ENCODE measurements at places on chromosomes 16 and 17.

DNA sequence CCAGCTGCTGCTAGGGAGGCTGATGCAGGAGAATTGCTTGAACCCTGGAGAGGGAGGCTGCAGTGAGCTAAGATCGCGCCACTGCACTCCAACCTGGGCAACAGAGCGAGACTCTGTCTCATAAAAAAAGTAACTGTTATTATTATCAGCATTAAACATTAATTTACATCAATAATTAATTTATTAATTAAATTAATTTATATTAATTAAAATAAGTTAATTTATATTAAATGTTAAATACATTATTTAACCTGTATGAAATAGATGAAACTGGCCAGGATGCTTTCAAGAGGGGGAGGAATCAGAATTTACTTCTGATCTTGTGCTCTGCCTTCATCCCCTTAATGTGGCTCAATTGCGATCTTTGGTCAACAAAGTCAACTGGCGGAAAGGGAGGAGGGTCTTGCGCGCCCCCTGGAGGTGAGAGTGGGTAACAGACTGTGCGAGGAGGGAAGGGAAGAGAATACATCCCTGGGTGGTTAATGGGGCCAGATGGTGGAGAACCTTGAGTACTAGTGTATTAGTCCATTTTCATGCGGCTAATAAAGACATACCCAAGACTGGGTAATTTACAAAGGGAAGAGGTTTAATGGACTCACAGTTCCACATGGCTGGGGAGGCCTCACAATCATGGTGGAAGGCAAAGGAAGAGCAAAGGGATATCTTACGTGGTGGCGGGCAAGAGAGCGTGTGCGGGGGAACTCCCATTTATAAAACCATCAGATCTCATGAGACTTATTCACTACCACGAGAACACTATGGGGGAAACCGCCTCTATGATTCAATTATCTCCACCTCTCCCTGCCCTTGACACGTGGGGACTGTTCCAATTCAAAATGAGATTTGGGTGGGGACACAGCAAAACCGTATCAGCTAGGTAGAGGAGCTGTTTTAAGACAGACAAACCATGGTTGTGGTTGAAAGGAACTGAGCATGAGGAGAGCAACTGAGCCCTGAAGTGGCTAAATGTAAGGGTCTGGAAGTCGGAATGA lies 15.7 kb upstream of the CPPED1 start:
- DNase-seq = peak; percentile 11

DNA sequence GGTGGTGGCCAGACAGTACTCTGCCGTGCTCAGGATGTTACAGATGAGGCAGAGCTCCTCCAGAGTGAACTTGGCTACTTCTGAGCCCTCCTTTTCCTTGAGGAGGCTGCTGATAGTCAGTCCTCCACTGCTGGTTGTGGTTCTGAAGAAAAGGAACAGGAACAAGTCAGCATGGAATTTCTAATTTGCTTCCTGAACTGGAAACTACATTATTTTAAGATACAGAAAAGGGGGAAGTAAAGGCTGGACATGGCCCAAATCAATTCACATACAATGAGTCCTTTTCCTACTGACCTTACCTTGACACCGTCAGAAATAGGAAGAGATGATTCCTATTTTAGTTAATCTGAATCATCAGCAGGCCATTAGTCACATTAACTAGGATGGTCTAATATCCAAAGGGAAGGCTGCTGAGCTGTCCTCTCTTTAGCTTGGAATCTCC lies 154.2 kb downstream of the VPS53 start:
- DNase-seq = no peak

DNA sequence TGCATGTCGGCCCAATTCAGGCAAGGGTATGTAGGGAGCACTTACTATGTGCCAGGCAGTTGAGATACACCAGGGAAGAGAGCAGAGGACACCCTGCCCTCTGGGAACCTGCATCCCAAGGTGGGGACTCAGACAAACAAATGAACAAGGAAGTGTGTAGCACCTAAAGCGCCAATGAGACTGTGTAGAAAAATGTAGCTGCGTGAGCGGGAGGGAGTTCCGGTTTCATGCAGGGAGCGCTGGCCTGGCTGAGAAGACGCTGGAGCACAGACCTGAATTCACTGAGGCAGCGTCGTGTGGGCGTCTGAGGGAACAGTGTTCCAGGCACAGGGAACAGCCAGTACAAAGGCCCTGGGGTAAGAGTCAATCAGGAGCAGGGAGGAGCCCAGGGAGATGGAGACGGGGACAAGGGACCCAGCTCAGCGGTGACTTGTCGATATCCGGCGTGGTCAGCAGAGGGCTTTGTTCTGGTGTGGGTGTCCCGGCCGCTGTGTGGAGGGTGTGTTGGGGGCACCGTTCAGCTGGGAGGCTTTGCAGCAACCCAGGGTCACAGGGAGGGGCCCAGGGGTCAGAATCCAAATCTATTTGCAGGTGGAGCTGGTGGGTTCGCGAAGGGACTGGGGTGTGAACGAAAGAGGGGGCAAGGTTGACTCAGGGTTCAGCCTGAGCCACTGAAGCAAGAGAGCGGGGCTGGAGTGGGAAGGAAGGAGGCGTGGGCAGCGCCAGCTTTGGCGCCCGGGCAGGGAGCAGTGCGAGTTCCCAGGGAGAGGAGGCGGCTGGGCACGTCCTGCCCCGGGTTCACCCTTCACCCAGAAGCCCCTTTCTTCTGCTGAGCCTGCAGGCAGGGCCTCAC lies 17.8 kb upstream of the OSGIN1 start:
- DNase-seq = no peak

- no peak for DNase-seq
These were observed 3.3 kb upstream of the TRARG1 start for GRCh38 chr17:1275962-1276736.

DNA sequence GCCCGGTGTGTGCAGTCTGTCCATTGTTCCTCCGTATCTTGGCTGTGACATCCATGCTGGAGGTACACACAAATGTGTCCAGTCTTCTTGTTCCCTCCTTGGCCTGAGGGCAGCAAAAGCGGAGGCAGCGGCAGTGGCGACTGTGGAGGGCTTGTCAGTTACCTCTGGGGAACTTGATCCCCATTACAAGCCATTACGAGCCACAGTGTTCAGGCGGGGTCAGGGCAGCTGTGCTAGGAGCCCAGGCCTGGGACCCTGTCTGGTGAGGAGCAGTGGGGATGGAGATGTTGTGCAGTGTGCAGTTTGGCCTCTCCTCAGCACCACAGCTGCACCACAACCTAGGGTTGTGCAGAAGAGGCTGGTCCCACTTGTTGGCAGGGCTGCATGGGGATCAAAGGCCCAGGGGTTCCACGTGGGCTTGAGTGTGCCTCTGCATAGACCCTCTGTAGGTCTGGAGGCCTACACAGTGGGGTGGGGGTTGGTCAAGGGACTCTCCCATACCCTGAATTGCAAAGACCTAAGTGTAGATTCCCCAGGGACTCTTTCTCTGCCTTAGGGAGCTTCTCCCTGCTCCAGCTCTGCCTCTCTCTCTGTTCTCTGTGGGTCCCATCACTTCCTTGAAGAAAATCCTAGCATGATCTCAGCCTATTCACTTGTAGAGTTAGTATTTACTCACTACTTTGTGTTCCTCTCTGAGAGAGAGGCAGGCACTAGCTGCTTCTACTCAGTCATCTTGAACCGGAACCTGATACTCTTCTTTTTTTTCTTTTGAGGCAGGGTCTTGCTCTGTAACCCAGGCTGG lies 58.8 kb downstream of the SLFN11 start:
- no peak for DNase-seq

DNA sequence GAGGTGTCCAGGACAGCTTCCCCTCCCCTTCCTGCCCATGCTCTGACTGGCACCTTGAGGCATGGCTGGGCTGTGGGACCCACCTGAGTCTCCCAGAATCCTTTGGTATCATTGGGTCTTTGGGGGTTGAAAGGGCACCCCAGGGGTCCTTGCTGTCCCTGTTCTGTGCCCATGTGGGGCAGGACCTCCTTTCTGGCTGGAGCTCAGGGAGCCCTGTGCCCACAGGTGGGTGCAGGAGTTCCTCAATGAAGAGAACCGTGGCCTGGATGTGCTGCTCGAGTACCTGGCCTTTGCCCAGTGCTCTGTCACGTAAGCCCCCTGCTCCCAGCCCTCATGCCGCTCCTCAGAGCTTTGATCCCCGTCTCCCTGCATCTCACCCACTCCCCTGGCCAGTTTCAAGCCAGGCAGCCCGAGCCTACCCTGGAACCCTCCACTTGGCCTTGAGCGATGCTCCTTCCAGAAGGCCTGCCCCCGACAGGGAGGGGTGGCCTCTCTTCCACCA lies 11.8 kb downstream of the FMNL1 start:
- DNase-seq = no peak

DNA sequence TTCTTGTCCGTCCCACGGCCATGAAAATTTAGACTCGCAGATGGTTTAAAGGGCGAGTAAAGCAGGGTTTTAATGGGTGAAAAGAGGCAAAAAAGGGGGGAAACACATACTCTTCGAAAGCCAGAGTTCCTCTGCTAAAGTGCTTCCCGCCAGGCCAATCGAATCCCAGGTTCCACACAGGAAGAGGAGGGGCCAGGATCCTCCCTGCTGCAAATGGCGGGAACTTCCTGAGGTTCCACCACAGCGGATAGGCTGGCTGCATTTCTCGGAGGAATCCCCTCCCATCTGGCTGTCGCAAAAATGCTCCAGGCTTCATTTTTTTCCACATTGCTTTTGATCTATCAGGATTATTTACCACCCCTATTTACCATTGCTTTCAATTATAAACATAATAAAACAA lies 670.1 kb upstream of the CA10 start:
- no peak for DNase-seq

DNA sequence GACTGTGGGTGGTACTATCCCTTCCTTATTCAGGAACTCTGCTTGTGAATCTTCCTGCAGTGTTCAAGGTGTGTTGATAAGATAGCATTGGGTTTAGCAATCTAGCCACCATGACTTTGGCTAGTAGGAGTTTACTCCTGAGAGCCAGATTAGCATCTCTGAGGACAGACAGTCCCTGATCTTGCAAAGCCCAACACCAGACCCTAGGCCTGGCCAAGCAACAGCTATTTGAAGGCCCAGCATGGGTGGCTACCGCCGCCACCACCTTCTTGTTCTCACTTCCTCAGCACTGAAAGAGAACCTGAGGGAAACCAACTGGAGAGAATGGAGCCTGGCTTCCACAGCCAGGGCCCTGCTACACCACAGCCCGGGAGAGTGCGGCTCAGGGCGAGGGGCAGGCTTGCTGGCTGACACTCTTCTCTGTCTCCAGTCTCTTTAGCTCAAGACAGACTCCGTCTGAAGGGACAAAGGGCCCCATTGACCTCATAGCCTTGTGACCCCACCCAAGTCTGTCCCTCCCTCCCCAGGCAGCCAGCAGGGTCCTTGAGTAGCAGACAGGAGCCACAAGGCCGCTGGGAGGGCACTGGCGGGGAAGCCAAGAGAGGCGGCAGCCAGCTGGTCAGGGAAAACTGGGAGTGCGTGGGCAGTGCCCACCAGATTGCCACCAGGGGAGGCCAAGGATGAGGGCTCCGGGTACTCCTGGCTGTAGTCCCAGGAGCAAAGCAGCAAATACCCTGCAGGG lies 10.9 kb upstream of the ARHGAP23 start:
- no peak for DNase-seq

- no peak for DNase-seq
These were observed 75.0 kb downstream of the GPRC5B start for GRCh38 chr16:19809693-19810092.

GRCh38 chr16:17470908-17471718 lies at the start of gene XYLT1:
Gene XYLT1, minus strand, starts transcription at chr16:17470960. Its CDS starts 164 bp downstream, at chr16:17470796.
- peak; percentile 60 for DNase-seq

DNA sequence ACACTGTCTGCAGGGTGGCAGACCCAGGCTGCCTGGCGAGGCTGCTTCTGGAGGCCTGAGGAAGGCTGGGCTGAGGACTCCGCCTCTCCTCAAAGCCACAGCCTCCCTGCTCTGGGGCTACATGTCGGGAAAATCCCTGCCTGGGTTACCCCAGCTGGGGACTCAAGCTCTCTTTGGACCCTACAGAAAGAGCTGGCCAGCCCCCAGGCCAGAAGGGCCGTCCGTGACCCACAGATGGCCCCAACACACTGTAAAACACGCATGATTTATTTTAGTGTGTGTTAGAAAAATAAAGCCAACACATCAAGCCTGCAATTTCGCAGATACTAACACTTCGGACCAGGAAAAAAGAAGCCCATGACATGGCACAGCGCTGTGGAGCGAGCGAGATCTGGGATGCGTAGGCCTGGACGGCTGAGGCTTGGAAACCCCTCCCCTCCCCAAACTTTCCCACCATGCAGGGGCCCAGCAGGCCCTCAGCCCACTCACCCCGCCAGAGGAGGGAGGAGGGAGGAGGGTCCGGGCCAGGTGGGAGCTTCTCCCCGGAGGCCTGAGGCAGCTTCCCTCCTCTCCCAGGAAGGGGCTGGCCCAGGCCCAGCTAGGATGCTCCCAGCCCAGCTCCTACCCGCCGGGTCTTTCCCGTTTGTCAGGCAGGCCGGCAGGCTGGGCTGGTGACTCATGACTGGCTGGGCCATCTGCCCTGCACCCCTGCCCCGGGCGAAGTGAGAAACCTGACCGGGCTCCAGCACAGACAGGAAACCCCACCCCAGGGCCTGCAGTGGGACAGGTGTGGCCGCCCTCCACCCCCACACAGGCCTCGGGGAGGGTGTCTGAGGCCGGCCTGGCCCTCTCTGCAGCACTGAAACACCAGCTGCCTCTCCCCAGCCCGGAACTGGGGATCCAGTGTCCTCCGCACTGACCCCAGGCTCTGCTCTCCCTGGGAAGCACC lies 34.1 kb upstream of the SLC38A10 start:
- peak; percentile 60 for DNase-seq

GRCh38 chr16:54946909-54947308 lies 16.2 kb downstream of the IRX5 start:
- DNase-seq = no peak

- peak; percentile 74 for DNase-seq
These were observed 28.0 kb downstream of the ZCCHC14 start for GRCh38 chr16:87464691-87465300.

GRCh38 chr17:57739402-57740234 lies 5.5 kb downstream of the CCDC182 start:
- DNase-seq = no peak

DNA sequence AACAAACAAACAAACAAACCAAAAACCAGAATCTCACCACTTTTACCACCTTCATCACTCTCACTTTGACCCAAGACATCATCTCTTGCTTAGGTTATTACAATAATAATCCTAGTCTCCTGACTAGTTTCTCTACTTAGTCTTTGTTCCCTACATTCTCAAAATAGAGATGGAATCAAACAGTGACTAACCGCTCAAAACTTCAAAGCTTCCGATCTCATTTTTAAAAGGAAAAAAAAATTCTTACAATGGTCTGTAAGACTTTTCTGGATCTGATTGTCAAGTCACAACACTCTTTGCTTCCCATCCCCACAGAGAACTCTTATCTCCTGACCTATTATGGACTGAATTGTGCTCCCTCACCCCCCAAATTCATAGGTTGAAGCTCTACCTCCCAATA lies 60.9 kb downstream of the SPAG9 start:
- DNase-seq = no peak

DNA sequence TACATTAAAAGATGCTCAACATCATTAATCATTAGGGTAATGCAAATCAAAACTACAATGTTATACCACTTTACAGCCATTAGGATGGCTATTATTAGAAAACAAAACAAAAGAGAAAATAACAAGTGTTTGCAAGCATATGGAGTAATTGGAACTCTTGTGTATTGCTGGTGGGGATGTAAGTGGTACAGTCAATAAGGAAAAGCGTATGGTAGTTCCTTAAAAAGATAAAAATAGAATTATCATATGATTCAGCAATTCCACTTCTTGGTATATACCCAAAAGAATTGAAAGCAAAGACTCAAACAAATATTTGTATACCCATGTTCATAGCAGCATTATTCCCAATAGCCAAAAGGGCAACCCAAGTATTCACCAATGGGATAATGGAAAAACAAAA lies 1.4 kb upstream of the CAPNS2 start:
- no peak for DNase-seq

- no peak for DNase-seq
These were observed 146.9 kb downstream of the MSI2 start for GRCh38 chr17:57403236-57403635.

Data from astrocyte of the cerebellum (primary cell).